ENCODE measurements at places on chromosomes 16 and 17. TPM values are rescaled to one million over a fixed set of nuclear protein-coding genes. Genes with fewer than 3 reads are reported as not detected.

SLC16A13 gene
- total RNA-seq = 0.54 TPM

SPATA32 gene
- total RNA-seq = under 0.01 TPM

CFAP97D1 gene
- not detected for total RNA-seq

MSLN gene
- not detected for total RNA-seq

TEKT1 gene
- total RNA-seq = not detected

EXOC3L1 gene
- 2.4 TPM for total RNA-seq

PMP22 gene
- total RNA-seq = 23.0 TPM

KRTAP4-6 gene
- not detected for total RNA-seq

CACNG5 gene
- total RNA-seq = not detected

SLFN11 gene
- total RNA-seq = 70.8 TPM

GAN gene
- 8.5 TPM for total RNA-seq

GRAP gene
- total RNA-seq = 25.3 TPM

TPSAB1 gene
- total RNA-seq = not detected

HS3ST4 gene
- total RNA-seq = not detected

Data from endothelial cell of coronary artery (primary cell).